ENCODE measurements at places on chromosomes 5 and 9. TPM values are rescaled to one million over a fixed set of nuclear protein-coding genes. Genes with fewer than 3 reads are reported as not detected.
A peak's percentile ranks its signal among the peaks of the same experiment; 100 is the strongest.

TNFSF15 gene
- total RNA-seq, result not detected

NDFIP1 gene
- 56.1 TPM for total RNA-seq

GDF9 gene
- 0.69 TPM for total RNA-seq

HRH2 gene
- total RNA-seq, result not detected

KIF4B gene
- total RNA-seq, result not detected

GRCh38 chr9:132207215-132207614 is 45.4 kb downstream of the NTNG2 start:
- H3K27me3 ChIP-seq, result peaks cover 8% of the 10 kb centered on the region
- H3K4me1 ChIP-seq, result peaks cover 5% of the 10 kb centered on the region
- H3K4me3 ChIP-seq, result no peak overlapping the region
- DNase-seq, result no peak

GRCh38 chr9:93677048-93677571 is 100.7 kb downstream of the PHF2 start:
- H3K4me1 ChIP-seq, result no peaks in the 10 kb centered on the region
- H3K36me3 ChIP-seq, result no peaks in the 10 kb centered on the region
- H3K27me3 ChIP-seq, result peaks cover 2% of the 10 kb centered on the region
- no peak overlapping the region for H3K27ac ChIP-seq

- DNase-seq, result no peak
- H3K4me3 ChIP-seq, result no peak overlapping the region
- no peak overlapping the region for H3K27ac ChIP-seq
- H3K27me3 ChIP-seq, result peaks cover 3% of the 10 kb centered on the region
Observed at GRCh38 chr5:169746147-169746694, 109.1 kb downstream of the DOCK2 start.

DNA sequence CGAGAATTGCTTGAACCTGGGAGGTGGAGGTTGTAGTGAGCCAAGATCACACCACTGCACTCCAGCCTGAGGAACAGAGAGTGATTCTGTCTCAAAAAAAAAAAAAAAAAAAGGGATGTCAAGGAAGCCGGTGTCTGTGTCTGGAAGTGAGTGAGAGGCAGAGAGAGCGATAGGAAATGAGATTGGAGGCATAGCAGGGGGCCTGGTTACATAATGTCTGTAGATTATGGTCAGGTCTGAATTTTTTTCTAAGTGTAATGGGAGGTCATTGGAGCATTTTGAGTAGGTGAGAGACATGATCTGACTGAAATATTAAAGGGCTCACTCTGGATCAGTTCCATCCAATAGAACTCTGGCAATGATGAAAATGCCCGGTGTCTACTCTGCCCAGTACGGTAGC is 40.4 kb upstream of the CTNNA1 start:
- no peak for DNase-seq
- no peaks in the 10 kb centered on the region for H3K36me3 ChIP-seq
- peaks cover 20% of the 10 kb centered on the region for H3K4me1 ChIP-seq

DNA sequence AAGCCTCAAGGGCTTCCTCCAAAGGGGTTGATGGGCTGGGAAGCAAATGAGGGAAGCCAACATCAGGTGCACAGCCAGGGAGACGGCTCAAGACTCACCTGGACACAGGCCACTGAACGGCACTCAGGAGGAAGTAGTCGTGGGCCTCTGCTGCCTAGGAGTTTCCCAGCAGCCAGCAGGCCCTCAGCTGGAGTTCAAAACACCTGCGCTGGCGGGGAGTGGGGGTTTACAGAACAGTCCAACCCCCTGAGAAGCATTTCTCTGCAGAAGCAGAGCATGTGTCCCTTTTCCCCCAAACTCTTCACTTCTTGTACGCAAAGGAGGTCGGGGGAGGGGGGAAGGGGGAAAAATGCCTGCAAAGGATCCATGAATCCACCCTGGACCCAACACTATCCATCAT is 2.3 kb downstream of the WHRN start:
- H3K4me1 ChIP-seq, result peaks cover 27% of the 10 kb centered on the region
- DNase-seq, result no peak
- no peaks in the 10 kb centered on the region for H3K36me3 ChIP-seq
- H3K4me3 ChIP-seq, result no peak overlapping the region

- no peak overlapping the region for H3K27ac ChIP-seq
- DNase-seq, result peak; percentile 56
- peak overlapping the region; percentile 82 for H3K4me3 ChIP-seq
- H3K4me1 ChIP-seq, result peaks cover 20% of the 10 kb centered on the region
Observed at GRCh38 chr9:113564498-113565237, 101.1 kb downstream of the RGS3 start.

DNA sequence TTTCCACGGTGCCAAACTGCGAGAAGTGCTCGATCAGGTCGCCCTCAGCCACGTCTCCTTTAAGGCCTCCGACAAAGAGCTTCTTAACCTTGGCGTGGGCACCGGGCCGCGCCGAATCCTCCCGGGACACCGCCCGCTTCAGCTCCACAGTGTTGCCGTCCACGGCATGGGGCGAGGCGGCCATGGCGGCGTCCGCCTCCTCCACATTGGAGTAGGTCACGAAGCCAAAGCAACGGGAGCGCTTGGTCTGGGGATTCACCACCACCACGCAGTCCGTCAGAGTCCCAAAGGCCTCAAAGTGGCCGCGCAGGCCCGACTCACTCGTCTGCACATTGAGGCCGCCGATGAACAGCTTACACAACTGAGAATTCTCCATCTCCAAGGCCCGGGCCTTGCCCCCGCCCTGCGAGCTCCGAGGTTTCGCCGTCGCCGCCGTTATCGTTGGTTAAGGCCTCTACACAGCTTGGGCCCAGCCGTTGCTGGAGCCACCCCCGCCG is 424 bp downstream of the HNRNPA0 start:
- peak overlapping the region; percentile 100 for H3K4me3 ChIP-seq
- peaks cover 5% of the 10 kb centered on the region for H3K36me3 ChIP-seq
- peaks cover 8% of the 10 kb centered on the region for H3K4me1 ChIP-seq
- DNase-seq, result peak; percentile 63
- H3K27ac ChIP-seq, result peak overlapping the region; percentile 100

DNA sequence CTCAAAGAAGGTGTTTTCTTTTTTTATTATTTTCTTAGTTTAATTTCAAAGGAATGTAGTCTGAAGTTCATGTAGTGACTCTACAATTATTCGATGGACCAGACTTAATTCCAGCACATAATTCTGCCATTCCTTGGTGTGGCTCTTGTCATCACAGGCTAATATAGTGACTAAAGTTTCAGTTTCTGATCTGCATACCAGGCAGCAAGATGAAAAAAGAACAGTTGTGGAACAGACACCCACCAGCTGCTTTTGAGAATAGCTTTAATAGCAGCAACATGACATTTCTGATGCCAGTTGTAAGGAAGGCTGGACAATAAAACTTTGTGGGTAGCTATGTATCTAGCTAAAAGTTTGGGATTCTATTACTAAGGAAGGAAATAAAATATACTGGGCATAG is 676.3 kb upstream of the GRAMD2B start:
- H3K4me1 ChIP-seq, result peaks cover 2% of the 10 kb centered on the region
- DNase-seq, result no peak
- no peaks in the 10 kb centered on the region for H3K36me3 ChIP-seq
- no peak overlapping the region for H3K4me3 ChIP-seq
- H3K27ac ChIP-seq, result no peak overlapping the region

- peaks cover 6% of the 10 kb centered on the region for H3K4me1 ChIP-seq
- H3K4me3 ChIP-seq, result peak overlapping the region; percentile 97
- peaks cover 6% of the 10 kb centered on the region for H3K36me3 ChIP-seq
Observed at GRCh38 chr9:99825172-99826046, 3.7 kb downstream of the NR4A3 start.

DNA sequence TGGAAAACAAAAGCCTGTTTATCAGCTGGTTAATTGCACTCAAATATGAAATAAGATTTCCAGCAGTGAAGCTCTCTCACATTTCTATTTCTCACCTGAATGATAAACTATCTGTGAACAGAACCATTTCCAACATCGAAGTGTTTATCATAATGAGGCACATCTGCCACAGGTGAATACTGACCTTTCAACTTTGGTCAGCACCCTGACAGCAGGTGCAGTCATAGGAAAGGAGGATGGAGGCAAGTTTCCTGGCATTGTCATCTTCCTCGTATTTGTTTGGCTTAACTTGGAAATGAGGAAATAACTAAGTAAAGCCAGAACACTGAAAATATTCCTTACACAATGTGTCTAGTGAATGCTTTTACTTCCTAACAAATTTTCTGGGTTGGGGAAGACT is 716.4 kb downstream of the NR2F1-AS1 start:
- H3K36me3 ChIP-seq, result no peaks in the 10 kb centered on the region
- no peaks in the 10 kb centered on the region for H3K27me3 ChIP-seq
- no peaks in the 10 kb centered on the region for H3K4me1 ChIP-seq
- no peak for DNase-seq
- H3K27ac ChIP-seq, result no peak overlapping the region
- no peak overlapping the region for H3K4me3 ChIP-seq

DNA sequence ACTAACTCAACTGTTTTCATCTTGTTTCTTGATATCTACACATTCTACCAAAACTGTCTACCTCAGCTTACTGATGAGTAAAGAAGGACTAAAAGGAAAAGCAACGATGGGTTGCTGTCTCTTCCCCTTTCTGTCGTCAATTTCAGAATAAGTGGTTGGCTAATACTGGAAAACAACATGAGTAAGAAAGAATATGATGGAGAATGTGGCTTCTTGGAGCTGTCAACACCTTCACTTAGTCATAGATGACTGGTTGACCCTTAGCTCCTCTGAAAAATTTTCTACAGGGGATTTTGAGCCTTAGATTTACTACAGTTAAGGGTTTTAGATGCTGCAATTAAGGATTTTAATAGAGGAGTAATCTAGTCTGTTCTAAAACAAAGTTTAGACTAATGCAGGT is 797.9 kb downstream of the TLE4 start:
- no peak overlapping the region for H3K4me3 ChIP-seq
- peaks cover 5% of the 10 kb centered on the region for H3K36me3 ChIP-seq
- H3K4me1 ChIP-seq, result no peaks in the 10 kb centered on the region
- no peak overlapping the region for H3K27ac ChIP-seq
- DNase-seq, result no peak

GRCh38 chr5:113256671-113257452 is 177.9 kb downstream of the TSSK1B start:
- peaks cover 8% of the 10 kb centered on the region for H3K27me3 ChIP-seq
- peak overlapping the region; percentile 27 for H3K4me3 ChIP-seq
- H3K4me1 ChIP-seq, result peaks cover 14% of the 10 kb centered on the region
- H3K36me3 ChIP-seq, result no peaks in the 10 kb centered on the region
- peak overlapping the region; percentile 82 for H3K27ac ChIP-seq

DNA sequence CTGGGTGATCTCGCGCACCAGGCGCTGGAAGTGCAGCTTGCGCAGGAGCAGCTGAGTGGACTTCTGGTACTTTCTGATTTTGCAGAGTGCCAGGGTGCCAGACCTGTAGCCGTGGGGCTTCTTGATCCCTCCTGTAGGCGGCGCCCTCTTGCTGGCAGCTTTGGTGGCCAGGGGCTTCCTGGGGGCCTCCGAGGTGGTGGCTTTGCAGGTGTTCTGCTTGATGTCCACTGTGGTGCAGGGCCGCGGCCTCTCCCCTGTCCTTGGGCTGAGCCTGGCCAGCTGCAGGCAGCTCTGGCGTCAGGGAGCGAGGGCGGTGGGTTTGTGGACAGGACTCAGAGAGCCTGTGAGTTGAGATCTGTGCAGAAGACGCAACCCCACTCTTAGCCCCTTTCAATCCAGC is 36.1 kb downstream of the TAF11L14 start:
- H3K4me1 ChIP-seq, result peaks cover 5% of the 10 kb centered on the region
- peaks cover 2% of the 10 kb centered on the region for H3K27me3 ChIP-seq
- H3K36me3 ChIP-seq, result peaks cover 6% of the 10 kb centered on the region
- no peak overlapping the region for H3K27ac ChIP-seq
- DNase-seq, result no peak
- no peak overlapping the region for H3K4me3 ChIP-seq

- H3K4me1 ChIP-seq, result peaks cover 31% of the 10 kb centered on the region
Observed at GRCh38 chr9:649128-650074, 192.1 kb upstream of the DMRT1 start.

GRCh38 chr5:113221294-113222176 is 213.3 kb downstream of the TSSK1B start:
- H3K27ac ChIP-seq, result no peak overlapping the region
- DNase-seq, result no peak
- peaks cover 2% of the 10 kb centered on the region for H3K27me3 ChIP-seq
- H3K4me3 ChIP-seq, result no peak overlapping the region
- no peaks in the 10 kb centered on the region for H3K36me3 ChIP-seq

DNA sequence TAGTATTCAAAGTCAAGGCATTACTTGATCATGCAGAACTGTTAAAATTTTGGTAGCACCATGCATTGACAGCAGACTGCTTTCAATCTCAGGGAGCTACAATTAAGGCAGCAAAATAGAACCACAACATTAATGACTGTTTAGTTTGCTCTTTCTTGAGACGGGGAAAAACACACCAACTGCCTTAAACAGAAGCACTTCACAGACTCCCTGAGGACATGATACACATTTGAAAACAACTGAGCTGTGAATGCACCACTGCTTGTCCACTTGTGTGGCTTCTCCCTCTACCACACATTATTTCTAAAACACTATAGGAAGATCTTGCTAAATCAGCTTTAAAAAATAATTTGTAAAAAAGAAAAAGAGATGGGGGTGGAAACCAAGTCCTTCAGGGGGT is 79.6 kb upstream of the MAST4 start:
- H3K27ac ChIP-seq, result peak overlapping the region; percentile 9
- H3K4me3 ChIP-seq, result no peak overlapping the region
- H3K36me3 ChIP-seq, result peaks cover 11% of the 10 kb centered on the region
- H3K4me1 ChIP-seq, result peaks cover 5% of the 10 kb centered on the region
- no peaks in the 10 kb centered on the region for H3K27me3 ChIP-seq
- no peak for DNase-seq

GRCh38 chr9:88998911-88999310 is 7.6 kb downstream of the S1PR3 start:
- H3K27me3 ChIP-seq, result peaks cover 5% of the 10 kb centered on the region
- no peak for DNase-seq
- H3K36me3 ChIP-seq, result no peaks in the 10 kb centered on the region
- H3K4me1 ChIP-seq, result peaks cover 5% of the 10 kb centered on the region
- no peak overlapping the region for H3K27ac ChIP-seq

DNA sequence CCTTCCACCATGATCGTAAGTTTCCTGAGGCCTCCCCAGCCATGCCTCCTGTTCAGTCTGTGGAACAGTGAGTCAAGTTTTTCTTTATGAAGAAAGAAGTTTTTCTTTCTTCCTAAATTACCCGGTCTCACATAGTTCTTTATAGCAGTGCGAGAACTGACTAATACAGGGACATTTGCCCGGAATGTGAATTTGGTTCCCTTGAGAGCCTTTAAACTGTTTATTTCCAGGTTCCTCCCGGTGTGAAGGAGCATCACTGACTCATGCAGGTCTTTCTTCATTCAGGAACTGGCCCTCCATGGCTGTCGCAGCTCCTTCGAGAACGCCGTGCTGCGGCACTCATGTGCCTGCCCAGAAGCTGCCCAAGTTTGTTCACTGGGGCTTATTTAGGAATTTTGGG is 87.7 kb downstream of the PTCH1 start:
- peaks cover 20% of the 10 kb centered on the region for H3K36me3 ChIP-seq
- no peak for DNase-seq
- H3K27ac ChIP-seq, result no peak overlapping the region
- peaks cover 7% of the 10 kb centered on the region for H3K4me1 ChIP-seq
- no peak overlapping the region for H3K4me3 ChIP-seq

DNA sequence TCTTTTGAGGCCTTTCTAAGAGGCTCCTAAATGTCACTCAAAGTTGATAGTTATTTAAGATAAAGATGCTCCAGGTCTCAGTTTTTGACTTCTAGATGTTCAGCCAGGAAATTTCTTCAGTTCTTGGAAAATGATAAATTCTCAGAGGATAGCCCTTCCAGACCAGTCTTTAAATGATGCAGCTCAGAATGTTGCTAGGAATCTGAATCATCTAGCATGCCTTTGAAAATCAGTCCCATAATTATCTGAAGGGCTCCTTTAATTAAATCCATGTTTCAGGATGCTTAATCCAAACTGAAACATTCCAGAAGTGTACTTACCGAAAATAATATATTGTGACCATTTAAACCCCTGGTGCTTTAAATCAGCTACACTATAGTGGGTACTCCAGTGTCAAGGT is 107.5 kb upstream of the FBN2 start:
- no peaks in the 10 kb centered on the region for H3K4me1 ChIP-seq
- no peaks in the 10 kb centered on the region for H3K36me3 ChIP-seq
- H3K27me3 ChIP-seq, result no peaks in the 10 kb centered on the region
- no peak overlapping the region for H3K27ac ChIP-seq

Data from glutamatergic neuron (in vitro differentiated cells).